Activated naive CD8-positive, alpha-beta T cell treated with anti-CD3 and anti-CD28 coated beads, Interleukin-2, amount 10 ng/mL, durations not matched to agents 7 days and 5 days (primary cell): ENCODE measurements at places on chromosomes 7 and 10. TPM values are rescaled to one million over a fixed set of nuclear protein-coding genes. Genes with fewer than 3 reads are reported as not detected.

AFAP1L2 gene
- 5.0 TPM for total RNA-seq

AGR2 gene
- not detected for total RNA-seq

ENO4 gene
- not detected for total RNA-seq

TMEM273 gene
- total RNA-seq = 12.3 TPM

SPDYE2 gene
- total RNA-seq = not detected

TMEM196 gene
- total RNA-seq = not detected

AKR1C2 gene
- total RNA-seq = not detected

JCAD gene
- 0.20 TPM for total RNA-seq

MYL7 gene
- total RNA-seq = not detected

DNA sequence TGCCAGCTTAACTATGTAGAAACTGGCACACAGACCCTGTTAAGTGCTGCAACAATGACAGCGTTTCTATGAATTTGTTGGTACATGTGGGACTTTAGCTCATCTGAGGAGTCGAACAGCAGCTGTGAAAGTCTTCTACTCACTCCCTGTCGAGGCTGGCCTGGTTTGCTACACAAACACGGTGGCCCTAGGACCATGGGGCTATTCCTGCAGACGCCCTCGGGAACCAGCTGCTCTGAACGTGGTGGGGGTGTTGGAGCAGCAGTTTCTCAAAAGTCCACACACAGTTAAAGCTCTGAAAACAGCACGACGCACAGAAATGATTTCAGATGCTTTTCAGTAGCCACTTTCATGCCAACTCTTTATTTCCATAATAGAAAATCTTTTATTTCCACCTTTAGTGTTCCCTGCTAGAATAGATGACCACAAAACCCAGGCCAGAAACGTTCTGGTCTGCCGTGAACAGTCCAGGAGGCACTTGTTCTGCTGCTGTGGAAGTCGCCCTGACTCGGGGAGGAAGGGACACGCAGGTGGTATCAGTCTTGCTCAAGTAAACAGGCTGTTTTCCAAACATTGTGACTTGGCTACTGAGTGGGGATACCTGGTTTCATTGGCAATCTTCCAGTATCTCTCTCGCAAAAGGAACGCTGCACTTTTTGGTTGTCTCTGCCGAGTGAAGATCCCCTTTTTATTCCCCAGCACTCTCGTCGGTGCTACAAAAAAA is 21.5 kb downstream of the GUSB start:
- no peaks in the 10 kb centered on the region for H3K27me3 ChIP-seq
- no peaks in the 10 kb centered on the region for H3K4me1 ChIP-seq
- DNase-seq = no peak
- H3K27ac ChIP-seq = no peak overlapping the region
- H3K36me3 ChIP-seq = peaks cover 11% of the 10 kb centered on the region

DNA sequence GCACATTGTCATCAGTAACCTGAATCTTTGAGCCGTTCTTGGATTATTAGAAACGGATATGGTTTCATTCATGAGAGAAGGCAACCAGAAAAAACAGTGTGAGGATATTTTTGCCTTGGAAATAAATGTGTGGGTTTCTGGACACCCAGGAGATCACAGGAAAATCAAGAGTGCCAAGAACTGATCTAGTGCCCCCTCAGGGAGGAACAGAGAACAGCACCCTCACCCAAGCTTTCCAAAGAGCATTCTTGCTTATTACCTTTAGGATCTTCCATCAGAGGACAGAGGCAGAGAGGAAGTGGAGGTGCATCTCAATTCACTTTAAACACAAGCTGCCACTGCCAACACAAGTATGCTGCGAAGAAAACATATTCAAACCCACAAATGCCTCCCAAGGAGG is 851.5 kb upstream of the COBL start:
- no peak overlapping the region for H3K4me3 ChIP-seq
- H3K36me3 ChIP-seq = no peaks in the 10 kb centered on the region
- no peak for DNase-seq
- no peaks in the 10 kb centered on the region for H3K27me3 ChIP-seq

- no peak overlapping the region for H3K4me3 ChIP-seq
- H3K4me1 ChIP-seq = no peaks in the 10 kb centered on the region
- no peak overlapping the region for H3K27ac ChIP-seq
- DNase-seq = no peak
Measured at GRCh38 chr10:8544057-8544380, 489.5 kb downstream of the GATA3 start.

DNA sequence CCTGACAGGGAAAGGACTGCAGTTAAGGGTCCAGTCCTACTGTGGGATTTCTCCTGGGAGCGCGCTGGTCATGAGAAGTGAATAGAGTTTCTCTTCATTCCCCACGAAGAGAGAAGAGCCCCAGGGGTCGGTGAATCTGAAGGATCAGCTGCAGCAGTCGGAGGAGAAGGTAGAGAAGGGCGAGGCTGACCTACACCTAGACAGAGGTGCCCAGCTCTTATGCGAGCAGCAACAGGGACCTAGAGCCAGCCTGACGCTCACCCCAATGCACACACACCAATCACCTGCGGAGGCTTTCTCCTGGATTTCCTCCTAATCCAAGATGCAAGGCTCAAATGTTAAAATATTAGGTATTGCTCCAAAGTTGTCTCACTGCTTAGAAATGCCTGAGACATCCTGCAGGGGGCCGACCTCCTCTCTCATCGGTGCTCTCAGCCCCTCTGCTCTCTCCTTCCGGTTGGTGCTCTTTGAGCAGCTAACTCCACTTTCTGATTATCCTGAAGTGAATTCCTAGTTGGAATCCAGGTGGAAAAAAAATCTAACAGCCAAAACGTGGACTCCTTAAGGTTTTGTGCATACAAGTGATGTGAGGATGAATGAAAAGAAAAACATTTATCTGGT is 176.4 kb downstream of the AHR start:
- DNase-seq = no peak
- no peak overlapping the region for H3K4me3 ChIP-seq
- H3K27ac ChIP-seq = no peak overlapping the region
- H3K4me1 ChIP-seq = no peaks in the 10 kb centered on the region

- H3K27ac ChIP-seq = no peak overlapping the region
- no peaks in the 10 kb centered on the region for H3K4me1 ChIP-seq
- H3K36me3 ChIP-seq = no peaks in the 10 kb centered on the region
- no peak overlapping the region for H3K4me3 ChIP-seq
Measured at GRCh38 chr7:102927312-102927933, 14.6 kb downstream of the LRRC17 start.

- peaks cover 19% of the 10 kb centered on the region for H3K4me1 ChIP-seq
- H3K27me3 ChIP-seq = peaks cover 2% of the 10 kb centered on the region
- peak overlapping the region; percentile 90 for H3K27ac ChIP-seq
- peak overlapping the region; percentile 80 for H3K4me3 ChIP-seq
- DNase-seq = peak; percentile 67
Measured at GRCh38 chr10:47165711-47166404, 134.1 kb upstream of the GDF10 start.

DNA sequence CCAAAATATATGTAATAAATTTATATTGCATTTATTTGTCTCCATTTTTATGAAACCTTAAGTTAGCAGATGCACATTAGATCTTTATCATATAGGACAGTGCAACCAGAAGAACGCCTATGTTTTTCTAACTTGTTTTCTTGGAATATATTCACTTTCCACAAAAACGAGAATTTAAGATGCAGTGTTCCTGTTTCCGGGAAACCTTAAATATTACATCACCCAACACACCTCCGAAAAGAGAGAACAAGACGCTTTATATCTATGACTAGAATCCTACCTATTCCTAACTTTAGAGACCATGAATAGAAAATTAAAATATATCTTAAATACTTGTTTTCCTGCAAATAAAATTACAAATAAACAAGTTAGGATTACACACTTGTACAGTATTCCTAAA is 1.9 kb downstream of the EZH2 start:
- peaks cover 36% of the 10 kb centered on the region for H3K4me1 ChIP-seq
- no peak for DNase-seq

- no peak for DNase-seq
- no peak overlapping the region for H3K4me3 ChIP-seq
- no peak overlapping the region for H3K27ac ChIP-seq
- no peaks in the 10 kb centered on the region for H3K36me3 ChIP-seq
Measured at GRCh38 chr7:41403291-41403690, 299.6 kb downstream of the INHBA start.

- H3K27ac ChIP-seq = no peak overlapping the region
- no peak for DNase-seq
- peaks cover 48% of the 10 kb centered on the region for H3K27me3 ChIP-seq
Measured at GRCh38 chr7:148395990-148396716, 194.4 kb upstream of the C7orf33 start.

- no peak within 1 kb of the TSS for H3K27ac ChIP-seq
- peaks cover 42% of the 10 kb centered on the region for H3K27me3 ChIP-seq
- H3K4me1 ChIP-seq = peaks cover 2% of the 10 kb centered on the region
- peak; percentile 31 for DNase-seq
Measured at GRCh38 chr10:19816411-19817230, at the start of gene PLXDC2. TSS of gene PLXDC2 (plus strand) at chr10:19816432.

GRCh38 chr7:131554880-131555516 is 1.4 kb downstream of the PODXL start:
- H3K27me3 ChIP-seq = peaks cover 62% of the 10 kb centered on the region
- H3K4me3 ChIP-seq = no peak overlapping the region
- no peaks in the 10 kb centered on the region for H3K36me3 ChIP-seq
- DNase-seq = no peak
- H3K4me1 ChIP-seq = peaks cover 2% of the 10 kb centered on the region

DNA sequence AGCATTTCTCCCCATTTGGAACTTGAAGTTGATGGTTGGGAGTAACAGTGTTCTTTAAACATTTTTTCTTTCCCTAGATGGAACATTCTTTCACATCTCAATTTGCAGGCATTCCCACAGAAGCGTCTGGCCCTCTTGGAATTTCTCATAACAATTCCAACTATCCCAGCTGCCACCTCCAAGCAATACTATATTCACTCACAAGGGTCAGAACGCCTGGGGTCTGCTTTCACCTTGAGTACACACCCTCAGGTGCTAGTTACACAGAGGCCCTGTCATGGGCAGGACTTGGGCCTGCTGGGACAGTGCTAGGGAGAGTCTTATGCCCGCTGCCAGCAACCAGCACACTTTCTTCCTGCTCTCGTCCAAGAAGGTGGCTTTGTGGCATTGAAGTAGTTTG is 136.5 kb downstream of the JCAD start:
- H3K4me1 ChIP-seq = peaks cover 5% of the 10 kb centered on the region
- H3K27me3 ChIP-seq = peaks cover 24% of the 10 kb centered on the region
- no peaks in the 10 kb centered on the region for H3K36me3 ChIP-seq

- no peak overlapping the region for H3K4me3 ChIP-seq
- DNase-seq = no peak
- no peaks in the 10 kb centered on the region for H3K27me3 ChIP-seq
- no peaks in the 10 kb centered on the region for H3K4me1 ChIP-seq
Measured at GRCh38 chr7:117777335-117778142, 95.7 kb downstream of the CTTNBP2 start.

DNA sequence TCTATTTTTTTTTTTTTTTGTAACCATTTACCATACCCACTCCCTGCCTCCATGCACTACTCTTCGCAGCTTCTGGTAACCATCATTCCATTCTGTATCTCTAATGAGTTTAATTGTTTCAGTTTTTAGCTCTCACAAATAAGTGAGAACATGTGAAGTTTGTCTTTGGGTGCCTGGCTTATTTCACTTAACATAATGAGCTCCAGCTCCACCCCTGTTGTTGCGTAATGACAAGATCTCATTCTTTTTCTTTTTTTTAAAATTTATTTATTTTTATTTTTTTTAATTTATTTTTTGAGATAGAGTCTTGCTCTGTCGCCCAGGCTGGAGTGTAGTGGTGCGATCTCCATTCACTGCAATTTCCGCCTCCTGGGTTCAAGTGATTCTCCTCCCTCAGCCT is 142.3 kb upstream of the PCLO start:
- H3K27ac ChIP-seq = no peak overlapping the region
- no peaks in the 10 kb centered on the region for H3K4me1 ChIP-seq
- no peaks in the 10 kb centered on the region for H3K36me3 ChIP-seq
- no peaks in the 10 kb centered on the region for H3K27me3 ChIP-seq
- no peak overlapping the region for H3K4me3 ChIP-seq

DNA sequence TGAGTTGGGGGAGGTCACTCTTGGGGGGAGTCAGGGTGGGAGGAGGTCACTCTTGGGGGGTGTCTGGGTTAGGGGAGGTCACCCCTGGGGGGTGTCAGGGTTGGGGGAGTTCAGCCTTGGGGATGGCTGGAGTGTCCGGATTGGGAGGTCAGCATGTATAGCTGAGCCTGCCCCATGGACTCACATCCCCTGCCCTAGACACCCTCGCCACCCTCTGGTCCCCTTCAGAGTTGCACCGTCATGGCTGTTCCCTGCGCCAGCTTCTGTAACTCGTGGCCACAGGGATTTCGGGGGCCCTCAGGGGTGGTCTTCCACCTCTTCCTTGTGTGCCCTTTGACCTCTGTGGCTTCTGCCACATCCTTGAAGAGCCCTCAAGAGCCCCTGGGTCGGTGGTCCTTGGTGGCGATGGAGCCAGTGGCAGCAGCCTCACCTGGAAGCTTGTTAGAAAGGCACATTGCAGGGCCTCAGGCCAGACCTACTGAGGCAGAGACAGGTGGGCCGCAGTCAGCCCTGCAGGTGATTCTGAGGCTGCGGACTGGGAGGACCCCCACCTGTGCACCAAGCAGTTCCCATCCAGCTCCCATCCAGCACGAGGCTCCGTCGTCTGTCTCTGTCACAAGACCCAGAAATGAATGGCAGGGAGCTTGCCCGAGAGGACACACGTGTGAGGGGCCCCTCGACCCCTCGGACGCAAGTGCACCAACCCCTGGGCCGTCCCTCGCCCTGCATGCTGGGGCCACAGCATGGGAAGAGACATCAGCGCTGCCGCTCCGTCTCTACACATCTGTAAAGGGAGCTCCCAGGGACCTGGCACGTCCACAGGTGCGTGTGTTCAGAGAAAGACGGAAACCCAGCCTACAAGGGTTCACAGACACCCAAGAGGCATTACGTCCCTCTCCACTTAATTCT is 44.7 kb upstream of the SUN1 start:
- no peak overlapping the region for H3K4me3 ChIP-seq
- H3K27me3 ChIP-seq = no peaks in the 10 kb centered on the region
- H3K36me3 ChIP-seq = peaks cover 21% of the 10 kb centered on the region
- DNase-seq = no peak
- H3K27ac ChIP-seq = no peak overlapping the region
- H3K4me1 ChIP-seq = no peaks in the 10 kb centered on the region
